Stimulated activated CD4-positive, alpha-beta T cell treated with anti-CD3 and anti-CD28 coated beads, Interleukin-1b, Interleukin-23, amount 100 ng/mL, for 4 hours (primary cell): ENCODE measurements at places on chromosomes 2 and 18.
A peak's percentile ranks its signal among the peaks of the same experiment; 100 is the strongest.

GRCh38 chr2:45678791-45679348 lies 27.4 kb downstream of the PRKCE start:
- no peak for DNase-seq

DNA sequence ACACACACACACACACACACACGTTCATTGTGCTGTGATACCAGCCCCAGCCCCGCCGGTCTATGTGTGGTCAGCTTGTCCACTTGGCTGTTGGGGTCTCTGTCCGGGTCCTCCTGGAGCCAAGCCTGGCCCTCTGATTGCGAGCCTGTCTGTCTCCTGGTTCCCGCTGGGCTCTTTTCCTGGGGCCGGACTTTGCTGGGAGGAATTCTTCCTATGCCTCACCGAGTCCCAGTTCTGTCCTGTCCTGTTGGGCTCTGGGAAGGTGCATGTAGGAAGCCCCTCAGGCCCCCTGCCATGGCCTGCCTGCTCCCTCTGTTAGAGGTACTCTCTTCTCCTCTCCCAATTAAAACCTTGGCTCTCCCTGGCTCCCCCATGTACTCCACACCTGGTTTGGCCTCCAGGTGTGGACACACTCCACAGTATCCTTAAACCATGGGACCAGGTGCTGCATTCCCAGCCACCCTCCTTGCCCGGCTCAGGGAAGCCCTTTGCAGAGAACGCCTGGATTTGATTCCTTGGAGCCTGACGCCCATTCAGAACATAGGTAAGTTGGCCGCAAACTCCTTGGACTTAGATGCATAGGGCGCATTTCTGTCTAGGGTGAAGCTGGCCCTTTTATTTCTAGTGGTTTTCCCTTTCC lies 42.3 kb downstream of the CABLES1 start:
- DNase-seq: no peak

DNA sequence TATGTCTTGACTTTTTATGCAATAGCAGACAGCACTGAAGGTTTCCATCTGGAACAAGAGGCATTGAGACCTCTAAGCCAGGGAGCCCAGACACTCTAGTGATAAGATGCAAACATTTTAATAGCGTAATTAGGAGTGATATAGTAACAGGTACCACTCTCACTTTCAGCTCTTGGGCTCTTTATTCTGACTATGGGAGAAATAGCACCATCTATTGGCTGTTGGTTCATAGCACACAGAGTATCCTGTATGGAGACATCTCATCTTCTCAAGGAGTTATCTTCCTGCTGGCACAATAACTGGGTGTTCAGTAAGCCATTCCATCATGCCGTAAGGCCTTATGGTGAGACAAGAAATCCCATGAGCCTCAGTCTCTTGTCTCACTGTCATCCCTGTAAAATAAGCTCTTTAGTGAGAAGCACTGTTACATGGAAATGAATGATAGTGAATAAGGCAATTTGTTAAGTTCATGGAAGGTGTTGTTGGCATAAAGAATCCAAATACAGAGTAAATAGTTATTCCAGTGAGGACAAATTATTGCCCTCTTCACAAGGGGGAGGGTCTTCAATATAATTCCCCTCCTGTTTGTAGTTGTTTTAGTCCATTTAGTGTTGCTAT lies 48.3 kb downstream of the THUMPD2 start:
- no peak for DNase-seq

- DNase-seq: no peak
Observed at GRCh38 chr2:26035090-26035743, 1.3 kb downstream of the RAB10 start.

- DNase-seq: no peak
Observed at GRCh38 chr2:186068139-186068801, 329.7 kb downstream of the FSIP2 start.

DNA sequence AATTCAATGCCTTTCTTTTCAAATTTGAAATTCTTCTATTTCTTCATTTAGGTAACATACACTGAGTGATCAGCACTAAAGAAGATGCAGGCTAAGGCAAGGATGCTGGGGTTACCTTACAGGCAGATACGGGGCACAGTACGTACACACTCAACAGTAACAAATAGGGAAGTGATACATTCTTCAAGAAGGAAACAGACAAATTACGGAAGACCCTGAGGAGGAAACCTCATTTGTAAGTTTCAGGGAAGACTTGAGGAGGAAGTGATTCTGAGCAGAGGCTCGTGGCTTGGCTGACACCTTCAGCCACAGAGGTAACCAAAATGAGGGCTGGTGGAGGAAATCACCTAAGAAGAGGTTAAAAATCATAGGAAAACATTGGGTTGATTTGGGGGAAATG lies 1108.3 kb upstream of the KLHL29 start:
- DNase-seq: no peak

GRCh38 chr2:8133363-8133762 lies 548.5 kb upstream of the ID2 start:
- no peak for DNase-seq

DNA sequence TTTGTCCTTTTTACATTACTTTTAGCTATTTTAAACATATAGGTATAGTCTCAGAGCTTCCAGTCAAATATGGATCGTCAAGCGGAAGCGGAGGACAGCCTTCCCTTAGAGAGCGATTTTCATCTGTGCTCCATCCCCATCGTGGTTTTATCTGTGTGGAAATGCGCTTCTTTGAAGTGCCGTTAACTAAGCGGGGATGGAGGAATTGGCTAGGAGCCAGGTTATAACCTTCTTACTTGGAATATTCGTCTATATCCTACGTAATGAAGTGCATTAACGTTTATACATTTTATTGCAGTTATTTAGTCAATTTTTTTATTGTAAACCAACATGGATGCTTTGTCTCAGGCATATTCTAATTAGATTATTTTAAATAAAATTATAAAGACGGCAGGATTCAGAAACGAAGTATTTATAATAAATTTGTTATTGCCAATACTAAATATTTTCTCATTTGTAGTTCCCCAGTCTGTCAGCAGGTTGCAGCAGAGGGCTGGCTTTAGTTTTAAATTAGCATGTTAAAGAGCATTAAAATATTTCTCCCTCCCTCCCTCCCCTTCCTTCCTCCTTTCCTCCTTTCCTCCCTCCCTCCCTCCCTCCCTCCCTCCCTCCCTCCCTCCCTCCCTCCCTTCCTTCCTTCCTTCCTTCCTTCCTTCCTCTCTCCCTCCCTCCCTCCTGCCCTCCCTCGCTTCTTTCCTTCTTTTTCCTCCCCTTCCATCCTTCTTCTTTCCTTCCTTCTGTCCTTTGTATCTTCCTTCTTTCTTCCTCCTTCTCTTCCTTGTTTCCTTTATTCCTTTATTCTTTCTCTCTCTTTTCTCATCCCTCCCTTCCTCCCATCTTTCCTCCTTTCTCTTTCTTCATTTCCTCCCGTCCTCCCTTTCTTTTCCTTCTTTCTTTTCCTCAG lies 80.6 kb upstream of the DOCK10 start:
- no peak for DNase-seq

GRCh38 chr2:28610583-28611201 lies 114.8 kb downstream of the PLB1 start:
- DNase-seq: peak; percentile 25

DNA sequence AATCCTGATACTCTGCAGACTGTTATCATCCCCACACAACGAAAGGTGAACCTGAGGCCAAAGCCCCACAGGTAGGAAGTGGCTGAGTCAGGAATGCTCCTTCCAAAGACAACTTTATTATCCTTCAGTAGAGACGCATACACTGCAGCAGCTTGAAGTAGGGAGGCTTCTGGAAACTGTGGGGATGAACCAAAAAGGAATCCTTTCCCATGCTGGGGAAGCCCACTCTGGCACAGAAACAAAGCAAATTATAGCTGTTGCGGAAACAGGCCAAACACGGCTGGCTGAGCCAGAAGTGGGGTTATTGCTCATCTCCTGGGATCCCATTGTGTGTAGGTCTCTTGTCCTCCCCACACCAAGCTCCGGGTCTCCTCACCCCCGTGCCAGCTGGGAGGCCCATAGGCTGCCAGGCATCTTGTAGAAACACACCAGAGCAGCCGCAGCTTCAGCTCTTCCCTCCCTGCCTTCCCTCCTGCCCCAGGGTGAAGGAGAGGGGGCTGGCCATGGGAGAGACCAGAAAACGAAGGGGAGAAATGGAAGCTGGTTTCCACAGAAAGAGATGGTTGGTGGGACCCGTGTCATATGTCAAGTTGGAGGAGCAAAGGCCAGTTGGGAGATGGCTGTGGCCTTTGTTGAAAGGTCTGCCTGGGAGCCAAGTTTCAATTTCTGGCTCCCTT lies 176.9 kb upstream of the NABP1 start:
- no peak for DNase-seq

GRCh38 chr2:26072925-26073768 lies 39.3 kb downstream of the RAB10 start:
- DNase-seq: no peak

- DNase-seq: no peak
Observed at GRCh38 chr2:158473719-158474392, 17.1 kb downstream of the PKP4 start.
